Trophoblast cell (in vitro differentiated cells and primary cell): ENCODE measurements at places on chromosomes 16 and 17.

DNA sequence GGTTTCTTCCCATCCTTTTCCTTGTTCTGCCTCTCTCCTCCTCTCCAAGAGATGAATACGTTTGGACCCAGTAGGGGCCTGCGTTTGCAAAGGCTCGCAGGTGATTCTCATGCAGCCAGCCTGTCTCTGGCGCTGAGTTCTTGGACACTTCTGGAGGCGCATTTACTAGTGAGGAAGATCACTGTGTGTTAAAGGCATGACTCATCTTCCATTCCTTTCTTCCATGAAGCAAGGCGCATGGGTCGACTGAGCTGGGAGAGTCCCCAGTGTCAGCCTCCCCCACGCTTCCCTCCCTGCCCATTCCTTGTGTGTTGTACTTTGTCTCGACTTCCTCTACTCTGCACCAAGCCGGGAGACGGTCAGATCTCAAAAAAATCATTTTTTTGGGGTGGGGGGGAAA, 159.9 kb upstream of the EEF2KMT start:
- no peak for DNase-seq

- no peak for DNase-seq
Measured at GRCh38 chr16:35171106-35171505, 1711.7 kb downstream of the TP53TG3F start.

- DNase-seq, result peak; percentile 51
Measured at GRCh38 chr17:15900871-15901270, 44.1 kb upstream of the ADORA2B start.

- DNase-seq, result peak; percentile 36
Measured at GRCh38 chr17:9291912-9292560, 270.7 kb downstream of the NTN1 start.

- DNase-seq, result no peak
Measured at GRCh38 chr17:80679816-80680215, 135.2 kb downstream of the RPTOR start.

DNA sequence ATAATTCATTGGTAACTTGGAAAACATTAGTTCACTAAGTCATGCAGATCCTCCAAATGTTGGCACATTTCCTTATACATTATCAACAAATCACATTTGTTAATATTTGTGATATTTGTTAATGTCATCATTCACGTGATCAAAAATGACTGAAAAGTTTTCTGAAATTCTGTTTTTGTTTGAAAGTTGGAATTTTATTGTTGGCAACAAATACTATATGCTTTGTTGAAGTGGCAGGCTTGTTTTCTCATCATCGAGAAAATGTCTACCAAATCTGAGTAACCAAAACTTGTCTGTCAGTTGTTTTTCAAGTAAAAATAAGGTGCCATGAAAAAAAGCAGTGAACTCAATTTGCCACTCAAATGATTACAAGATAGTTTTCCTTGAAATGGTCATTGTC, 62.8 kb downstream of the NACA2 start:
- DNase-seq, result no peak
